ENCODE measurements at places on chromosomes 6 and 20.
A peak's percentile ranks its signal among the peaks of the same experiment; 100 is the strongest.

GRCh38 chr6:144515761-144516160, 230.6 kb downstream of the UTRN start:
- DNase-seq = no peak

GRCh38 chr20:3167738-3168078, 5.6 kb downstream of the LZTS3 start:
- DNase-seq = no peak

GRCh38 chr6:64146876-64147275, 511.3 kb downstream of the PHF3 start:
- no peak for DNase-seq

GRCh38 chr6:138601128-138601527, 101.8 kb upstream of the NHSL1 start:
- no peak for DNase-seq

DNA sequence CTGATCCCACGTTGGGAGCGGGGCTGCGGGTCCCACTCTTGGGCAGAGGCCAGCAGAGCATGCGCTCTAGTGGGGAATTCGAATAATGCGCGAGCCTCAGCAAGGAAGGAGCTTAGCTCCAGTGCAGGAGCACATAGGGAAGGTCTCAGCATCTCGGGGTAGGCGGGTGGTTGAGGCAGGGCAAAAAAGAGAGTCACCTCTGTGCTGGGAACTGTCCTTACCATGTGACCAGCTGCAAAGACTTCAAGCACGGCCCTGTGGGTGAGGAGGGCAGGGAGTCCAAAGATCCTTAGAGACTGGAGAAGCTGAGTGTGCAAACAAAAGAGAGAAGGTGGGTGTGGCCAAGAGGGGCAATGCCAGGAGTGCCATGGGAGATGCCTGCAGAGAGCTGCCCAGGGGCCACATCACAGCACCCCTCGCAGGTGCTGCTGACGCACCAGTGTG, 79.2 kb upstream of the CD93 start:
- no peak for DNase-seq

DNA sequence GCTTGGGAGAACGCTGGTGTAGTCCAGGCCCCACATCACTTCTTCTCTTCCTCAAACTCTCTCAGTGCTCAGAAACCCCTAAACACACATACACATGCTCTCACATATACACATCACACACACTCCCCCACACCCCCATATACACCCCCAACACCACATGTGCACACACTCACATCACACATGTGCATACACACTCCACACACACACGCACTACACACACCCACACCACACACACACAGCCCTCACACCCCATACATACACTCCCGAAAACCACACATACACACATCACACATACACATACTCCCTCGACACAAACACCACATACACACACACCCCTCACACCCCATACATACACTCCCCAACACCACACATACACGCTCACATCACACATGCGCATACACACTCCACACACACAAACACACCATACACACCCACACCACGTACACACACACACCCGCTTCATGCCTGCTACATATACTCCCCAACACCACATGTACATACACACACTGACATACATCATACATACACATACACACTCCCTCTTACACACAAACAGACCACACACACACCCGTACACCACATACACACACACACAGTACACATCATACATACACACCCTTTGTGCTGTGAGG, 110.3 kb upstream of the TMEM170B start:
- no peak for DNase-seq

- DNase-seq = no peak
Observed at GRCh38 chr6:119148825-119149525, 70.5 kb upstream of the FAM184A start.

DNA sequence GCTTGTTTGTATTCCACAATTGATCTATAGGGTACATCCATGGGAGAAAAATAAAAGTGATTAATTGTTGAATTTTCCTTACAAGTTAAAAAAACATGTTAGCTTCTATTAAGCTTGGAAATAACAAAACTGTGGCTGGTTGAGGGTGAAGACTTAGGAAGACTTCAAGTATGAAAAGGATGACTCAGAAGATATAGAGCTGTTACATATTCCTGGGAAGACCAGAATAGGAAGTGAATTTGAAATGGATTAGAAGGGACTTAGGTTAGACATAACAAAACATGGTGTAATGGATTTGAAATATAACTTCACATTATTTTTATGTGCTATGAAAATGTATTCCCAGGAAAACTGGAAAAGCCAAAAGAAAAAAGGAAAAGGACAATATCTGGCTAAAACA, 732.2 kb downstream of the HDGFL1 start:
- no peak for DNase-seq

DNA sequence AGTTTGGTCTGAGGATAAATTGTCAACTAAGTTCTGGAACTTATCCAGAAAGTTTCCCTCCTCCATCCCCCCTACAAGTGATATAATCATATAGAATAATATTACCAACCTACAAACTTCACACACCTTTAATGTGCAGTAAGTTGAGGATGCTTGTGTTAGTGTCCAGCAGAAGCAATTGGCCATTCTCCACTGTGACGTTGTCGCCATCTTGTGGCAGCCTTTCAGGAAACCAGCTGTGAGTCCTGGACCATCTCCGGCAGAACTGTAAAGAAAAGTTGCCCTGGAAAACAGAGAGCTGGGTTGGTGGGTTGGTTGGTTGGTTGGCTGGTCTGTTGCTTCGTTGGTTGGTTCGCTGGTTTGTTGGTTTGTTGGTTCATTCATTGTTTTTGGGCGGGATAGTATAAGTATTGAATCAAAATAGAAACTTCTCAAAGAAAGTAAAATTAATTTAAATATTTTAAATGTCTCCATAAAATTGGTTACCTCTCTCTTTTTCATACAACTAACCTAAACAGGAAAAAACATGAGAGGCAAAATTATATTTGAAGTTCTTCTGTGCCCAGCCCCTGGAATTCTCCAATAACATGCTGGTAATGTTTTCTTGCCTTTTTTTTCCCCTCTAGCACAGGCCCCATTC, 127.5 kb downstream of the PKHD1 start:
- peak; percentile 66 for DNase-seq

DNA sequence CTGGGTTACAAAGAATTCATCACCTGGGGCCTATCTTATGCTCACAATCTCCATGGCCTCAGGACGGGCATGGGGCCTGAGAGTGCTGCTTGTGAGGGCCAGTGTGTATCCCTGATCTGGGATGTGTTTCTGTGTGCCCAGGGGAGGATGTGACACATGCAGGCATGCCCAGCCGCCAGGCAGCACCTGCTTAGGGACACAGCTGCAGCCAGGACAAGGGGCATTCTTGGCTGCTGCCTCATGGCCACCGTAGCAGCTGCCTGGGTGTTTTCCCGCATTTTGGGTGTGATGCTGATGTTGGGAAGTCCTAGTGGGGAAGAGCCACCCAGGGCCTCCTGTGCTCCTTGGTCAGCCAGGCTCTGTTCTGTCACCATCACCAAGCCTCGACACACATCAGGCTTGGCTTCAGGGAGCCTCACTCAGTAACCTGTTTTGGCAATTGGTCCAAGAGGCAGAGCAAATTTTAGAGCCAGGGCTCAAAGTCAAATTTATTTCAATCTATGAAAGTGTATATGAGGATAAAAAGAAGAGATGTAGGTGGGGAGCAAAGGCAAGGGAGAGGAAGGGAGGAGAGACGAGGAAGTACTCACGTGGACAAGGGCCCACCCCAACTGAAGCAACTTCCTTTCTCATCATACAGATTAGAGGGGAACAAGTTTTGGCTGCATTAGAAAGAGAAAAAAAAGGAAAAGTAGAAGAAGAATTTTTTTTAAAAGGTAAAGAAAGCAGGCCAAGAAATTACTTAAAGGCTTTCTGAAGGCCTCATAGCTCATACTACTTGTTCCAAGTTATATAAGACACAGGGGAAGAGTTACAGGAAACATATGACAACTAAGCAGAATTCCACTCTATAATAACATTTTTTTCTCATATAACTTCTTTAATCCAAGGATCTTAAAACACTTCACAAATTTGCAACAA, 269.9 kb upstream of the SUPT3H start:
- no peak for DNase-seq

DNA sequence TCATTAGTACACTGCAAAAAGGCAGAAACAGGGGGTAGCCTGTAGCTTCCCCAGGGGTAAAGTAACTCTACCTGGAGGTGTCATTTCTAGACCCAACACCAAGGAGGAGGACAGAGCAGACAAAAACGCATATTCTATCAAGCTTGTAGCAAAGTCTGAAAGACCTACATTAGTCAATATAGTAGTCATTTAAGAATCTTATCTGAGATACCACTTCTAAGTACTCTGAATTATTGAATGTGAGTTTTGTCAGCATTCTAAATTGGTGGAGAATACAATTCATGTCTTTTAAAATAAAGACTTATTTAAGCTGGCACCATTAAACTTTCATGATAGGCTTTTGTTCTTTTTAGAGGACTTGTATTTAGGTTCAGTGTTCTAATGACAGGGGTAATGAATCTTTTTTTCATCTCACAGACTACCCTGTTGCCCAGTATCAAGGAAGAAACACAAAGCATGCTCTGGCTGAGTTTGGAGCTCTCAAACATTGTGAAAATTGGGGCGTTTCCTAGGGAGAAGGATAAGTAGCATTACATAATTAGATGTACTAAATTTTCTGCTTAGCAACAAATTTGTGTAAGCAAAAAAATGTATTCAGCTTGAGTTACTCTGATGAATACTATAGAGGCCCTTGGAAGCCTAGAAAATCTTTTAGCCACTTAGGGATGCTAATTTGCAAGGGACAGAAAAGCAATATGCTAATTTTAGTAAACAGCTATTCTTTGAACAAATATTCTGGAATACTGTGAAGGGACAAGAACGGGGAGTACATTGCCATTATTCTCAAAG, 255.4 kb upstream of the HSF2 start:
- DNase-seq = no peak

DNA sequence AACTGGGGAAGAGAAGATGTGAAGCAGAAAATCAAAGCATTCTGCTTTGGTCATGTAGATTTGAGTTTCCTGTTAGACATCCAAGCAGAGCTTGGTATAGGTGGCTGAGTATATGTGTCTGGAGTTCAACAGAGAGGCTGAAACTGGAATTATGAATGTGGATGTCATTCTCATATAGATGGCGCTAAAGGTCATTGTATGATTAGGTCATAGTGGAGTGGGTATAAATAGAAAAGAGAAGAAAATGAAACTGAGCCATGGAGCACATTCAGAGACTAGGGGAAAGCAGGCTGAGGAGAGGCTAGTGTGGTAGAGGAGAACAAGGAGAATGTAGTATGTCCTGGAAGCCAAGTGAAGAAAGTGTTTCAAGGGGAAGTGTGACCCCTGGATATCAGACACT, 295.6 kb upstream of the PLN start:
- no peak for DNase-seq

DNA sequence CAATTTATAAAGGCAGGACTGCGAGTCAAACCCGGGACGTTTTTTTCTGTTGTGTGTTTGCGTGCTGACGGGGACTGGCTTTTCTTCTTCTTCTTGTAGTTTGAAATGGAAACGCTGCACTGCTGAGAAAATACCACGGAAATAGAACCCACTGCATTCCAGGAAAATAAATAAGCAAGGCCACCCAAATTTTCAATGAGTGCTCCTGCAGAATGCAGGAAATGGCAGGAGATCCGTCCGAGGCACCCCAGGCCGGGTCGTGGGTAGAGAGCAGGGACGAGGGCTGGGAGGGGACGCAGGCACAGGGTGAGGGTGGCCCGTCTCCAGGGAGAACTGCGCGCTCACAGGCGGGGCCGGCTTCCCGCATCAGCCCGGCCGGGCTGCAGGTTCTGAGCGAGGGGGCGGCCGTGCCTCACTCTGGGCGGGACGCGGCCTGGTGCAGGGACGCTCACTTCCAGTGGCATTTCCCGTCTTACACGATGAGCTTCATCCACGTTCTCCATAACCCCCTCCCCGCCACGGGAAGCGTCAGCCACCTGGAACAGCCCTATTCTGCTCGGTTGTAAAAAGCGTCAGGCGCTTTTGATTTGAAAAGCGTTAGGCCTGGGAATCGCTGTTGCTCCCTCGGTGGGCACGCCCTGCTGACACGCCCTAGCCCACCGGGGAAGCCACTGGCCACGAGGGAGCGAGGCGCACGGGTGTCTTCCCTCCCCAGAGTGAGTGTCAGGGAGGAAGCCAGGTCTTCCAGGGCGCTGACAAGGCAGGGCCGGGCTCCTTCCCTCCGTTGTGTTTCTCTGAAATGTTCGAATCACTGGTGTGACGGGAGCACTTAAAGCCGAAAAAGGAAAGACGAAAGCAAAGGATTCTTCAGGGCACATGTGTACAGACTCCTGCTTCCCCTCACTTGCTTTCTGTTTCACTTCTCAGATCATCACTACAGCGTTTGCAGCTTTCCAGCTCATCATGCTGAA, 17.9 kb upstream of the EXOC2 start:
- peak; percentile 50 for DNase-seq

- DNase-seq = no peak
Observed at GRCh38 chr20:16940701-16941100, 192.5 kb downstream of the OTOR start.

- DNase-seq = no peak
Observed at GRCh38 chr20:23640018-23640601, 2.4 kb upstream of the CST3 start.

DNA sequence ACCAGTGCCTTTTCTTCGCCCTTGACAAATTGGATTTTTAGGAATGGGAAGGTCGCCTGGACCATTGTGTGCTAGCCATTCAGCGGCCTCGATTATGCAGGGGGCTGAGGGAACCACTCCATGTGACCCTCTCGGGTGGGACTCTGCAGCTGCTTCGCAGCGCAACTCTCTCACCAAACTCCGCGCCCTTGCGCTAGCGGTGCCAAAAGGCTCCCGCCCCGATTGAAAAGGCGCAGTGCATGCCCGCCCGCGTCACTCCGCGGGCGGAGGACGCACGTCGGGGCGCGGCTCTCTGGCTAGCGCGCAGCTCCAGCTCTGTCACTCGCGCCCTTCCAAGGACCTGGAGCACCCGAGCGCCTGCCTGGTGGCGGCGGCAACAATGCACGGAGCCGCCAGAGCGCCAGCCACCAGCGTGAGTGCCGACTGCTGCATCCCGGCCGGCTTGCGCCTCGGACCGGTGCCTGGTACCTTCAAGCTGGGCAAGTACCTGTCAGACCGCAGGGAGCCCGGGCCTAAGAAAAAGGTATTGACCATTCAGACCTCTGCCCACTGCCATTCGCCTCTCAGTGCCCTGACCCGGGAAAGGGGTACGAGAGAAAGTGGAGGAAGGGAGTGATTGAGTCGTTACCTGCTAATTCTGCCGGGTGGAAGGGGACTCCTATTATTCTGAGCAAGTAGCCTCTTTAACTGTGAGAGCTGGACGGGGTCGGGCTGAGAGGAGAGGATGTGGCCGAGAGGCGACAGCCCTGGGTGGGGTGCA, at the start of gene PRDM13:
Gene PRDM13, plus strand, starts transcription at position 178 of the 760 bp plus-strand sequence. Its CDS starts 202 bp downstream, at position 380.
- DNase-seq = no peak

GRCh38 chr6:31007694-31008093, 2.6 kb upstream of the MUC22 start:
- peak; percentile 12 for DNase-seq

- no peak for DNase-seq
Observed at GRCh38 chr6:13914351-13914750, 10.4 kb upstream of the RNF182 start.

DNA sequence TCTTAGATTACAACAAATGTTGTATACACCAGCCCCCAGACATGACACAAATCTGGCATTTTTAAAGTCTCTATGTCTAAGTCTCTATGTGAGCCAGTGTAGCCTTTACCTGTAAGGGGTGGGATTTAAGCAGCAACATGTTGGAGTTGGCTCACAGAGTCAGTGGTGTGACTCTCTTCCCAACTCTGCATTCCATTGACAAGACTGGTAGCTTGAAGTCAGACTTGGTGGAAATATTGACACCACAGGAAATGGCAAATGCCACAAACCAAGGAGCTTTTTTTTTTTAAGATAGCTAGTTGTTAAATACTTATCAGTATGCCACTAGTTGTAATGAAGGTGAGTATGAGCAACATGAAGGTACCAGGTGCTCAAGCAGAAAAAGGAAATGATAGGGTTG, 103.1 kb upstream of the SMLR1 start:
- DNase-seq = no peak

Data from LoVo (cell line).